ENCODE measurements at places on chromosomes 6 and 20. TPM values are rescaled to one million over a fixed set of nuclear protein-coding genes. Genes with fewer than 3 reads are reported as not detected.

APOBEC2 gene
- total RNA-seq: not detected

GRCh38 chr20:8212286-8212685, 80.2 kb downstream of the PLCB1 start:
- no peak overlapping the region for H3K4me3 ChIP-seq
- DNase-seq: no peak
- no peaks in the 10 kb centered on the region for H3K27me3 ChIP-seq
- H3K4me1 ChIP-seq: no peaks in the 10 kb centered on the region
- H3K27ac ChIP-seq: no peak overlapping the region
- H3K36me3 ChIP-seq: no peaks in the 10 kb centered on the region

TFAP2B gene
- total RNA-seq: 0.82 TPM

SLA2 gene
- total RNA-seq: 0.87 TPM
